Muscle of leg (tissue), 16 donors: ENCODE measurements at places on chromosomes 11 and 22.
A peak's percentile ranks its signal among the peaks of the same experiment; 100 is the strongest.

DNA sequence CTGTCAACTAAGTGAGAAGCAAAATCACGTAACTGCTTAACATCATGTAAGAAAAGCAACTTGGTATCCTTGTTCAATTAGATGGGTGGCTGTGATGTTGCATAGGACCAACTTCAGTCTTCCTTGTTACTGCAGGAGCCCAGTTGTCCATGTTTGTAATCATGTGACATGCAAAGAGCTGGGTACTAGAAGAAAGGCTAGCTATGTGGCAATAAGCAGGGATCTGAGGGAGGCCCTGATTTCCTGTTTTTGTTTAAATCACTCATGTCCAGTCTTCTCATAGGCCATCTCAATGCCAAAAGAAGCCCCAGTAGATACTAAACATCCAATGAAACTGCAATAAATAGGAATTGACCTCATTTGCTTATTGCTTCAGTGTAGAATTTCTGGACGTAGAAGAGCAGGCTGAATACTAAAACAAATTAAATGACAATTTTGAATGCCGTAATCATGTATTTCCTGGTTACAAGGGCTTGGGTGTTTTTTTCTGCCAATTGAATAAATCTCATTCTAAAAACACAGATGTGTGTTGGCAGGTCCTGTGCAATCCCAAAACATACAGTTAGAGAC lies 140.8 kb upstream of the ARHGAP20 start:
- DNase-seq = peak; percentile 95
- H3K36me3 ChIP-seq = no peaks in the 10 kb centered on the region
- H3K4me1 ChIP-seq = peaks cover 13% of the 10 kb centered on the region
- no peaks in the 10 kb centered on the region for H3K27me3 ChIP-seq

DNA sequence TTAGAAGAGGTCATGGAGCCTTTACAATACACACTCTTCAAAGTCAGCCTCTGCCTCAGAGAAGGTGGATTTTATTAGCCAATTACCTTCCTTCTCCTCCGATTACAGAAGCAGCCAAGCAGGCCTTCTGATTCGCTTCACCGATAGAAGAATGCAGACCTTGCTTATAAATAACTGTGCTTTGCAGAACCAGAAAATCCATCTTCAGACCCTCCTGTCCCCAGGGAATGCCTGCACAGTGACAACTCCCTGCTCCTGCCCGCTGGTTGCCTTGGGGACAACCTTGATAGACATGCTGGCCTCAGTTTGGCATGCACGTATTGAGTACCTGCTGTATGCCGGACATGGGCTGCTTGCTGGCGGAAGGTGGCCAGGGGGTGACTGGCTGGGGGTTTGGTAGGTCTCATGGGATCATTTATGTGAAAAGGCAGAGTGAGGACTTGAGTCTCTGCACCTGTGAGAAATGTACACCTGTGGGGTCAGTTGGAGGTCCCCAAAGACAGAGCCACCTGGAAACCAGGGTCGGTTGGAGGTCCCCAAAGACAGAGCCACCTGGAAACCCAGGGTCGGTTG lies 1238.7 kb downstream of the BRD1 start:
- no peak for DNase-seq
- H3K36me3 ChIP-seq = no peaks in the 10 kb centered on the region
- no peak overlapping the region for H3K27ac ChIP-seq
- no peak overlapping the region for H3K4me3 ChIP-seq

DNA sequence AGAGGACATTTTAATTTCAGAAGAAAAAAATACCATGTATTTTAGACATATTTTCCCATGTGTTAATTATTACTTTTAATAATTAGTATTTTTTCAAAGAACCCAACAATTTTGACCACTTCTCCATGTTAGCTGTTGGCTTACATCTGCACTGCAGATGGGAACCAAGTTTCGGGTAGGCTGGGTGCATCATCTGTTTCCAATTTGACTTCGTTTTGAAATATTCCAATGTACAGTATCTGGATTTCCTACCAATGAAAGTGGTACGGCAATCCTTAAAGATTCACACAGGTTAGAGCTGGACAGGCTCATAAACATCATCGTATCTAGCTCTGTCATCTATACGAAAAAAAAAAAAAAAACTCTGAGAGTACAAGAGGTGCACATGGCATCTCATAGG lies 670.2 kb downstream of the OPCML start:
- H3K27me3 ChIP-seq = no peaks in the 10 kb centered on the region
- no peak for DNase-seq
- no peak overlapping the region for H3K4me3 ChIP-seq

GRCh38 chr11:796565-797295 lies 1.4 kb downstream of the SLC25A22 start:
- H3K27ac ChIP-seq = peak overlapping the region; percentile 97
- H3K36me3 ChIP-seq = peaks cover 46% of the 10 kb centered on the region
- H3K4me3 ChIP-seq = peak overlapping the region; percentile 75
- H3K4me1 ChIP-seq = peaks cover 46% of the 10 kb centered on the region
- H3K27me3 ChIP-seq = no peaks in the 10 kb centered on the region
- peak; percentile 40 for DNase-seq
